Esophagus squamous epithelium (tissue), 5 donors: ENCODE measurements at places on chromosomes 6 and 20.

DNA sequence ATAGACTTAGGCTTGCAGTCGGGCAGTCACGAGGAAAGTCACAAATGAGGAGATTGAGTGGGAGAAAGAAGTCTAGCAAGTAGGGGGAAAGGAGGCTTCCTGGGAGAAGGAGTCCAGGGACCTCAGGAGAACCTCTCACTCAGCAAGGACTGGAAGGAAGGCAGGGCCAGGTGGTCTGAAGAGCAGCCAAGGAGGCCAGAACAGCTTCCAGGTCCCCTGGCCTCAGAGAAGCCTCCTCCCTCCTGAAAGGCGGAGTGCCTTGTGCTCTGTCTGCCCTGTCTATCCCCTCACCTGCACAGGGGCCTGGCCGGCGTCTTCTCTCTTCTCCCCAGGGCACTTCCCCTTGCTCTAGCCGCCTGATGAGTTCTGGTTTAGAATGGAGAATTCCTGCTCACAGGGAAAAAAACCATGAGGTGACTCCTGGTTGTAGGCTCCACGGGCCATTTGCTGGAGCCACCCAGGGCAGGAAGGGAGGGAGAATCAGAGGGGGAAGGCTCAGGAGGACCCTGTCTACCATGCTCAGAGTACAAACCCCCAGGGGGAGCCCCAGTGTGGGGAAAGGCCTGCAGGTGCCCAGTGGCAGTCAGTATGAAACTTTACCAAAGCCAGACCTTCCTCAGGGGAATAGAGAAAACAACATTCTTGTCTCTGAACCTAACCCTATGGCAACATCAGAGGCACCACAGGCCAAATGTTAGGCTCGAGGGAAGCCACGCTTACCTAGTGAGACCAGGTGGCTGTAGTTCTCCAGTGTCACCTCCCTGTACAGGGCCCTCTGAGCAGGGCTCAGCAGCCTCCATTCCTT is 11.2 kb downstream of the ZNF337 start:
- no peak for DNase-seq

DNA sequence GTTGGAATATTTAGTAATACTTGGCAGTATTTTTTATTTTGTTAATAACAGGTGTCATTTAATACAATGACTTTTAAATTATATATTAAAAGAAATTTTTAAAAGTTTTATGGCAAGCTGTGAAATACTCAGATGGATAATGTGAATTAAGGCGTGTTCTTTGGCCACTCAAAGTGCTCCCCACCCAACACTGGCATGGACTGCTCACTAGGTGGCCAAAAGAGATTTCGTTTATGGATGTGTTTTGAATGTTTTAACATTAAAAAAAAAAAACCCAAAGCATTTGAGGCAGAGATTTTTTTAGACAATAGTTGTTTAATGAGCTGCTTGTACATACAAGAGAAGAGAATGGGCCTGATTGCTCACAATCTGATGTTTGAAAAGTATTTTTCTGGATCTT is 86.5 kb downstream of the QKI start:
- DNase-seq = no peak

- DNase-seq = no peak
These were observed 28.2 kb downstream of the SNX5 start for GRCh38 chr20:17940224-17940971.

DNA sequence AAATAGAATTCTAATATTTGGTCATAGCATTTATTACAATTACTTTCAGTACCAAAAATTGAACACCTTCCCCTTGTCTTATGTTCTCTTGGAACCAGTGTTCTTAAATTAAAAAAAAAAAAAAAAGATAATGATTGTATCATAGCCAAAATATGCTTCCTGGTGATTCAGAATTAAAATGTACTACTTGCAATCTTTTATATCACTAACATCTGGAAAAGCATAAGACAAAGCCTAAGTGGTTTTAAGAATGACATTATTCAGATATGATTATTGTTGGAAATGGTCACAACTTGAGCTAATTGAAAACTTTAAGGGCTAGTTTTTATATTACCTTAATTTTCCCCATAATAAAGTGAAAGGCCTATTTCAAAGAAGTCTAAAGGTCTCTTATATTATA is 493.3 kb upstream of the MARCKS start:
- no peak for DNase-seq

DNA sequence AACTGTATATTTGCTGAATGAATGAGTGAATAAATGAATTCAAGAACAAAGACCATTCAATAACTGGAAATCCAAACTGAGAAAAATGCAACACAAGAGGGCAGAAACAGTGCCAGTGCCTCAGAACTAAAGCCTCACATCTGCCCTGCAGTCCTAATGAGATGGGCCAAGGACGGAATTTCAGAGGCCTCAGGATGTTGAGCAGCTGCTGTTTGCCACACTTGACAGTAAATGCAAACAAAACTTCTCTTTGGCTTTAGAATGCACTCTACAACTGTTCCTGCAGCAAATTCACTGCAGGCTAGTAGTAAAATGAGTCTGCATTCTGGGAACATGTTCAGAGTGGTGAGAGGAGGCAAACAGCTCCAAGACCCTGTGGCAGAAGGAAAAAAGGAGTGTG is 177.6 kb upstream of the LRFN2 start:
- DNase-seq = no peak

DNA sequence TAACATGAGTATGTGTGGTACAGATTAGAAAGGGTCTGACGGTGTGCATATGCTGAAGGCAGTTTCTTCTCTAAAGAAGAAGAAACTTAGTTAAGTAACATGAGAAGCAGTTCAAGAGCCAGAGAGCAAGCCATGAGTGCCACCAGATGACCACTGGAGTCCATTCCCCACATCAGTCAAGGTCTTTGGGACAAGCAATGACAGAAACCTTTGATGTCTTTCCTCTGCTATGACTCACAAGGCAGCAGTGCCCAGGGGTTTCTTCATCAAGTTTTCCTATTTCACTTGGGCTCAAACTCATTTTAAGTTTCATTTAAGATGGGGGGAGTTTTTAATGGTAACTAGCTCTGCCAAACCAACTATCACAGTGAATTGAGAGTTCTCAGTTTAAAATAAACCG is 303.8 kb upstream of the TBX18 start:
- DNase-seq = no peak

GRCh38 chr6:116385921-116386320 is 15.2 kb downstream of the DSE start:
- no peak for DNase-seq

GRCh38 chr6:39281312-39281980 is 32.8 kb downstream of the KCNK17 start:
- no peak for DNase-seq

GRCh38 chr6:105014954-105015353 is 58.0 kb downstream of the LIN28B start:
- no peak for DNase-seq

GRCh38 chr20:63119963-63120807 is 95.7 kb downstream of the YTHDF1 start:
- no peak for DNase-seq

DNA sequence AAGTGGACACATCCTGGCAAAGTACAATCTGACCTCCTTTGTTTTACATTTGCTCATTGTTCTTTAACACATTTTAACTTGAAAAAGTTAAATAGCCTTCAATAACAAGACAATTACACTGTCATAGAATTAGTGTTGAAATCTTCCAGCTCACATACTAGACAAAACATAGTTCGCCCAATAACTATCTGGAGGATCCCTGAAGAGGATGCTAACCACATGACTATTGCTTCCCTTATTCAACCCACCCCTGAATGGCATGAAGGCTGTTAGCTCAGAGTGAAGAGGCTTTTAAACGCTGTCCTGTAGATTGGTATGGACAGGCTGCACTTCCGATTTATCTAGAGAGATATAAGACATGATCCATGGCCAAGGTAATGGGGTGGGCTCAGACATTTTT is 15.0 kb upstream of the DSE start:
- DNase-seq = no peak

GRCh38 chr6:47168180-47168579 is 126.0 kb upstream of the ADGRF1 start:
- no peak for DNase-seq

DNA sequence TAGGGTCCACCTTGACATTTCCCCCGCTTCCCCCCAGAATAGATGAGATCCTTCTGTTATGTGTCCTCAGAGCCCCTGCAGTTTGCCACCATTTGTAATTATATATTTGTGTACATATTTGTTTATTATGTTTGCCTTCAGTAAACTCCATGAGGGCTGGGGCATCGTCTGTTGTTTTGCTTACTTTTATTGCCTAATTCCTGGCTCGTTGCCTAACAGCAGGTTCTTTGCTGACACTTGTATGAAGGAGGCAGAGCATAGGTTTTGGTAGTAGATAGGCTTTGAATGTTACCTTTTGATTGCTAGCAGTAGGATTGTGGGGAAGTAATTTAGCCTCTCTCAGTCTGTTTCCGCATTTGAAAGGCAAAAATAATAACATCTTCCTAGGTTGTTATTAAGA is 9.9 kb downstream of the MAP3K4 start:
- no peak for DNase-seq

GRCh38 chr6:122405417-122405816 is 6.0 kb downstream of the HSF2 start:
- DNase-seq = no peak

- DNase-seq = no peak
These were observed 8.8 kb downstream of the CARMIL1 start for GRCh38 chr6:25287941-25288340.

DNA sequence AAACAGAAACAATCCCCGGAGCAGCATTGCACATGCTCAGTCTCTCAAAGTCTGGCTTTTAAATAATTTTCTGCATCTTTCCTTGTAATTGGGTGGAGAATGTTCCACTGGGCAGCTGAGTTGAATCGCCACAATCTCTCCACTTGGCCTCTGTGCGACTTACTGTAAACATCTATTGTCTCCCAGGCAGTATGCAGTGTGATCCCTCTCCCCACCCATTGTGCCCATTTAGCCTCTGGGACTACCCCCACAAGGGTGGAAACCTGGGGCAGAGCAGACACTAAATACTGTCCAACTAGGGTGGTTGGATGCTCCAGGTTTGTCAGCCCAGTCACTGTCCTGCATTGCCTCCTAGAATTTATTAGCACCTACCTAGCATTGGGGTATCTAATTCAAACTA is 96.2 kb downstream of the JARID2 start:
- DNase-seq = no peak

- no peak for DNase-seq
These were observed 237.5 kb upstream of the IRAK1BP1 start for GRCh38 chr6:78629836-78630235.

- no peak for DNase-seq
These were observed 58.3 kb downstream of the LY86 start for GRCh38 chr6:6646859-6647258.

- DNase-seq = no peak
These were observed 152.3 kb downstream of the ZDHHC14 start for GRCh38 chr6:157533048-157533871.

DNA sequence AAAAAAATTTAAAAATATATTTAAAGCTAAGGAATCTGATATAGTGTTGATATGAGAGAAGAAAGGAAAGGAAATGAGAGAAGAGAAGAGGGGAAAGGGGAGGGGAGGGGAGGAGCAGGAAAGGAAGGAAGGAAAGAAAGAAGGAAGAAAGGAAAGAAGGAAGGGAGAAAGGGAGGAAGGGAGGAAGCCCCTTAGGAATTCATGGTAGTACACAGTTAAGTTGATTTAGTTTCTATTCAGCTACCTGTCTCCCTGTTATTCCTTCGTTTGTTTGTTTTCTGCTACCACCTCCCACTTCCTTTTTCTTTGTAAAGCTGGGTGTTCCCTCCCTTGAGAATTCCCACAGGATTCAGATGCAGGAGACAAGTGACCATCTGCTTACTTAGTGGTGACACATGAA is 1025.4 kb upstream of the FLRT3 start:
- no peak for DNase-seq
